ENCODE measurements at places on chromosomes 13 and 19. TPM values are rescaled to one million over a fixed set of nuclear protein-coding genes. Genes with fewer than 3 reads are reported as not detected.

ZNF563 gene
- 2.4 TPM for polyA plus RNA-seq

KASH5 gene
- polyA plus RNA-seq: 0.14 TPM

NPAS1 gene
- polyA plus RNA-seq: 2.1 TPM

LGALS4 gene
- 1.6 TPM for polyA plus RNA-seq

TUBA3C gene
- polyA plus RNA-seq: not detected

EFNA2 gene
- 2.3 TPM for polyA plus RNA-seq

DNA sequence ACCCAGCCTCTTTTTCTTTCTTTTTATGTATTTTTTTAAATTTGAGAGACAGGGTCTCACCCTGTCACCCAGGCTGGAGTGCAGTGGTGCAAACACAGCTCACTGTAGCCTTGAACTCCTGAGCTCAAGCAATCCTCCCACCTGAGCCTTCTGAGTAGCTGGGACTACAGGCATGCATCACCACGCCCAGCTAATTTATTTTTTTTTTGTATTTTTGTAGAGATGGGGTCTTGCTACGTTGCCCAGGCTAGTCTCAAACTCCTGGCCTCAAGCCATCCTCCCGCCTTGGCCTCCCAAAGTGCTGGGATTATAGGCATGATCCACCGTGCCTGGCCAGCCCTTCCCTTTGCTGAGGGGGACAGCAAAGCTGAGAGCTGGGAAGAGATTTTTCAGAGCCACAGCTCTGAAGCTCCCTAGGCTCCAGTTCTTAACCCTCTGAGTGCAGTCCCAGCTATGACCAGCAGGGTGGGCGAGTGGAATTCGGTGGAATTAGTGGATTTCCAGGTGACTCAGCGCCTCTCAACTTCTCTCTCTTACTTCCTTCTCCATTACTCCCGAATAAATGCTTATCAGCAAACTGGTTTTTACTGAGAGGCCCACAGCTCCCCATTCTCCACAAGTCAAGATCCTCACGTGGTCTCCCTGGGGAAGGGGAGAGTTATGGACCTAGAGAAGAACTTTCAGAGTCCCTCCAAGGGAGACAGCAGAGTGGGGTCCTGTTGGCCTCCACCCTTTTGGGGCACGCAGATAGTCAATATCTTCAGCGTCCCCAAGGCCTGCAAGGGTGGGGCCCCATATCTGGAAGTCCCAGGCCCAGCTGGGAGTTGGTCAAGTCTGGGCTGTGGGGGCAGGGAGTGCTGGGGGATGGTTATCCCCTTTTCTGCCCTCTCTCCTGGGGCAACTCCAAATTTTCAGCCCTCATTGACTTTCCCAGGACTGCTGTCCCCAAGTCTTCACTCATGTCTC, 1.2 kb downstream of the BLVRB start:
- peaks cover 20% of the 10 kb centered on the region for H3K27me3 ChIP-seq
- peak overlapping the region; percentile 83 for H3K27ac ChIP-seq
- peak overlapping the region; percentile 60 for H3K4me3 ChIP-seq
- peaks cover 27% of the 10 kb centered on the region for H3K4me1 ChIP-seq
- no peaks in the 10 kb centered on the region for H3K36me3 ChIP-seq

DNA sequence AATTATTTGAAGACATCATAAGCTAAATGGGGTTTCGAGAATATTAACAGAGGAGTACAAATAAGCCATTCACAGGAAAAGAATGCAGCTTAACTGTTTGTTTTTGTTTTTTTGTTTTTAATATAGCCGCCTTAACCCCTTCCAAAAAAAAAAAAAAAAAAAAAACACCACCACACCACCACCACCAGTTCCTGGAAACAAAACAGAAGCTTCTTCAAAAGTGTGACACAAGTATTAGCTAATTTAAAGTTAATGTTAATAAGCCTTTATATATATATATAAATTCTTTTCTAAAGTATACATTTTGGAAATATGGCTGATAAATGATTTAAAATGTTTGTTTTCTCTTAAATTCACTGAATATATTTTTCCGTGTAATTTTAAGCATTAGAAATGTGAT, 1.4 kb downstream of the RAP2A start:
- no peak for DNase-seq
- H3K4me3 ChIP-seq: peak overlapping the region; percentile 77
- peaks cover 12% of the 10 kb centered on the region for H3K36me3 ChIP-seq
- peaks cover 4% of the 10 kb centered on the region for H3K4me1 ChIP-seq

DNA sequence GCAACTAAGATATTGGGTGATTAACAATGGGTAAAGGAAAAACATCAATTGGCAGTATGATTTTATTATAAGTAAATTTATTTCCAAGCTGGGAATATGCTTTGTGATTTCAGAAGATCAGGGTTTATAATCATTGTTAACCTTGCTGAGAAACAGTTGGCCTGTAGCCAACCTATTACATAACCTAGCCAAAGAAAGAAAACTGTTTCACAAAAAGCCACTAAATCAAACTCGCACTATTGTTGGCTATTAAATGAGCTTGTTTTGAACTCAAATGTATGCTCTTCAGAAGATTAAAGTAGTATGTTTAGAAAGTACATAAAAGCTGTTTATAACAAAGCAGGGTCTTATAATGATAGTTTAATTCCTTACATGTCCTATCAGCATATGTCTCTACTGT, 151.7 kb downstream of the LHFPL6 start:
- H3K27ac ChIP-seq: peak overlapping the region; percentile 70
- H3K27me3 ChIP-seq: no peaks in the 10 kb centered on the region
- H3K4me3 ChIP-seq: no peak overlapping the region
- peaks cover 15% of the 10 kb centered on the region for H3K4me1 ChIP-seq
- H3K36me3 ChIP-seq: no peaks in the 10 kb centered on the region

- no peak overlapping the region for H3K4me3 ChIP-seq
- H3K4me1 ChIP-seq: no peaks in the 10 kb centered on the region
- no peaks in the 10 kb centered on the region for H3K27me3 ChIP-seq
These were observed 734.9 kb upstream of the PCDH9 start for GRCh38 chr13:67964986-67965385.

- no peak overlapping the region for H3K4me3 ChIP-seq
- H3K27me3 ChIP-seq: no peaks in the 10 kb centered on the region
- H3K27ac ChIP-seq: no peak overlapping the region
- H3K36me3 ChIP-seq: no peaks in the 10 kb centered on the region
These were observed 12.1 kb upstream of the NDFIP2 start for GRCh38 chr13:79468819-79469218.

- no peak overlapping the region for H3K4me3 ChIP-seq
- DNase-seq: no peak
- no peaks in the 10 kb centered on the region for H3K4me1 ChIP-seq
These were observed 321.0 kb downstream of the COG6 start for GRCh38 chr13:39976481-39976880.

DNA sequence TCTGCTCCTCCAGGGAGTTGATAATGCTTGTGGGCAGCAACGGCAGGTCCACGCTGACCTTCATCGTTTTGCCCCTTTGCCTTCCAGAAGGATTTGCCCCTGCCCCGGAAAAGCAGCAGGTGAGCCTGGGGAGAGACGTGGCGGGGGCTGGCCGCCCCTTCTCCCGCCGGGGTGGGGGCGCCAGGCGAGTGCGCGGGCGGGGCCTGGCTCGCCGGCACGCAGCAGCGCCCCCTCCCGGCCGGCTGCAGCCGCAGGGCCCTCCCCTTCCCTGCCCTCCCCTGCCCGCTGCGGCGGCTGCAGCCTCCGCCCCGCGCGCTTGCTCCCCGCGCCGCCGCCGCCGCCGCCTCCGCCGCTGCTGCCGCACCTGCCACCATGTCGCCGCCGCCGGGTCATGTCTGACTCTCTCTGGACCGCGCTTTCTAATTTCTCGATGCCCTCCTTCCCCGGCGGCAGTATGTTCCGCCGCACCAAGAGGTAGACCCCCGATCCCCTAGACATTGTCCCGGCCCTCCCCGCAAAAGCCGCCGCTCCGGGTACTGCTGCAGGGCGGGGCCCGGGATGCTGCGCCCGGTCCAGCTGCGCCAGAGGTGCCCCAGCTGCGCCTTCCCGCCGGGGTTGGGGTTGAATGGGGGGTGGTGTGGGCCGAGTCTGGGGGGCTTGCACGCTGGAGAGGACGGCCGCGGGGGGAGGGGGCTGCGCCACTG, at the start of gene MAST1:
TSS of gene MAST1 (plus strand) at position 334 of the 704 bp plus-strand sequence. CDS start at position 392, 58 bp downstream.
- H3K36me3 ChIP-seq: no peaks in the 10 kb centered on the region
- H3K4me1 ChIP-seq: peaks cover 18% of the 10 kb centered on the region
- no peak for DNase-seq
- H3K4me3 ChIP-seq: no peak within 1 kb of the TSS

DNA sequence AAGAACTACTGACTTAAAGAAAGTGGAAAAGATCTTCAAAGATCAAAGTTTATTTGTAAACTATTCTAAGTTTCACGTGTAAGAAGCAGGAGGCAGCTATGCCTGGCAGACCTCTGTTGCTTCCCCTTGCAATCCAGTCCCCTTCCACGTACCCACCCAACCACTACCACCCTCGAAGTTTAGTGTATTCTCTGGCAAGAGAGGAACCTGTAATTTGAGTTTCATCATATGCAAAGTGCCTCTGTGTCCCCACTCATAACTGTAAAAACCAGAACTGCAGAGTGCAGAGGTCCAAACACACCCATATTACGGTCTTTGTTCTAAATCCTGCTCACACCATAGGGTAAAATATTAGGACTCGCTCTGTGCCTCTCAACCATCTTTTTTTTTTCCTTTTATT, 75.8 kb upstream of the FRY start:
- H3K4me3 ChIP-seq: no peak overlapping the region
- H3K4me1 ChIP-seq: peaks cover 5% of the 10 kb centered on the region
- H3K27me3 ChIP-seq: no peaks in the 10 kb centered on the region
- DNase-seq: no peak
- H3K27ac ChIP-seq: no peak overlapping the region

- peak; percentile 29 for DNase-seq
- no peak overlapping the region for H3K27ac ChIP-seq
- H3K4me3 ChIP-seq: peak overlapping the region; percentile 40
- H3K27me3 ChIP-seq: peaks cover 66% of the 10 kb centered on the region
- H3K36me3 ChIP-seq: no peaks in the 10 kb centered on the region
These were observed 143.9 kb upstream of the ZNF536 start for GRCh38 chr19:30228113-30228834.

GRCh38 chr19:50300051-50300450, 29.1 kb downstream of the KCNC3 start:
- no peaks in the 10 kb centered on the region for H3K4me1 ChIP-seq
- H3K27me3 ChIP-seq: no peaks in the 10 kb centered on the region
- peaks cover 20% of the 10 kb centered on the region for H3K36me3 ChIP-seq
- no peak overlapping the region for H3K4me3 ChIP-seq

DNA sequence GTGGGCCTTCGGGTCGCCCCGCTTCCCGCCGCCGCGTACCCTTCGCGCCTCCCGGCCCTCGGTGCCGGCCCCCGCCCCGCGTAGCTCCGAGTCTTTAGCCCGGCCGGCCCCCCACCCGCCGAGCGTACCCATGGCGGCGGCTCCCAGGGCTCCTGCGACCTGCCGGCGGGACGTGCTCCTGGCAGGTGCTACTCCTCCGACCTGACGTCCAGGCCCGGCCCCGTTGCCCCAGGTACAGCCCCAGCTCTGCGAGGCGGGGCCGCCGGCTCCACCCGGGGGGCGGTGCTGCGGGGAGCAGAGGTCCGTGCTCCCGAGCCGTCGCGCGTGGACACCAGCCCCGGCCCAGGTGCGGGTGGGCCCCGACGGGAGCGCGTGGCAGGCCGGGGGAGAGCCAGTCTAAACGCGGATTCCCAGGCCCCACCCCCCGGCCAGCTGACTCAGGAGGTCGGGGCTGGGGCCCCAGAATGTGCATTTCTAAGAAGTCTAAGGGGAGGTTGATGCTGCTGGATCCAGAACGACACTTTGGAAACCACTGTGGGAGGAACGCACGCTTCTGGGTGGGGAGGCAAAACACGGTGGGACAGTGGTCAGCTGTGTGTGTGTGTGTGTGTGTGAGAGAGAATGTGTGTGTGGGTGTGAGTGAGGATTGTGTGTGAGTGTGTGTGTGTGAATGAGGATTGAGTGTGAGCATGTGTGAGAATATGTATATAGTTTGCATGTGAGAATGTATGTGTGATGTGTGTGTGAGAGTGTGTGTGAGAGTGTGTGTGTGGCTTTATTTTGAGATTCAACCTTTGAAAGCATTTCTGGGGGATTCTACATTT, at the start of gene SLC15A1:
TSS of gene SLC15A1 (minus strand) at position 206 of the 824 bp plus-strand sequence. CDS start at position 132, 74 bp downstream.
- H3K4me3 ChIP-seq: peak within 1 kb of the TSS; percentile 10
- no peaks in the 10 kb centered on the region for H3K36me3 ChIP-seq
- H3K4me1 ChIP-seq: peaks cover 14% of the 10 kb centered on the region
- peaks cover 42% of the 10 kb centered on the region for H3K27me3 ChIP-seq
- DNase-seq: no peak

DNA sequence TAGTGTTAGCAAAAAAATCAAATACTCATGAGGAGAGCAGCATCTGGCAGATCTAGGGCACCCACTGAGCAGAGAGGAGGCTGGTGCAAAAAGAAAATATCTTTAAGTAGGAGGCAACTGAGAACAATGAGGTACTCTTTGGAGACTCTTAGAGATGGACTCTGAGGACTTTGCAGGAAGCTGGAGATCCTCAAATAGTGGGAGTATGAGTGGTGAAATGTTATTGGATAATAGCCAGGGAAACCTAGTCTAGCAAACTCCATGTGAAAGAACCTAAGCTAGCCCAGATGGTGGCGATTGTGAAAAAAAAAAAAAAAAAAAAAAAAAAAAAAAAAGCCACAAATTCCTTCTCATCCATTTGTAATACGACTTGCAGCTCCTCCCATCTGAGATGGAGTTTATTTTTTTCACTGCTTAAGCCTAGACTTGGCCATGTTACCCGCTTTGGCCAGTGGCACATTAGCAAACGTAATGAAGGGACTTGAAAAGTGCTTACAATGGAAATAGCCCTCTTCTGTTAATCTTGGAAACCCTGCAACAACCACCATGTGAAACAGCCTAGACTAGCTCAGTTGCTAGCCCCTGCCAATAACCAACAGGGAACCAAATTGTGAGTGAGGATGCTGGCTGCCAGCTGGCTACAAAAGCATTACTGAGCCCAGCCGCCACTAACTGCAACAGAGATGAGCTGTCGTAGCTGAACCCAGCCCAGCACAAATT, 476.2 kb downstream of the KLF12 start:
- DNase-seq: peak; percentile 88
- no peak overlapping the region for H3K27ac ChIP-seq
- peaks cover 3% of the 10 kb centered on the region for H3K4me1 ChIP-seq
- H3K4me3 ChIP-seq: no peak overlapping the region

DNA sequence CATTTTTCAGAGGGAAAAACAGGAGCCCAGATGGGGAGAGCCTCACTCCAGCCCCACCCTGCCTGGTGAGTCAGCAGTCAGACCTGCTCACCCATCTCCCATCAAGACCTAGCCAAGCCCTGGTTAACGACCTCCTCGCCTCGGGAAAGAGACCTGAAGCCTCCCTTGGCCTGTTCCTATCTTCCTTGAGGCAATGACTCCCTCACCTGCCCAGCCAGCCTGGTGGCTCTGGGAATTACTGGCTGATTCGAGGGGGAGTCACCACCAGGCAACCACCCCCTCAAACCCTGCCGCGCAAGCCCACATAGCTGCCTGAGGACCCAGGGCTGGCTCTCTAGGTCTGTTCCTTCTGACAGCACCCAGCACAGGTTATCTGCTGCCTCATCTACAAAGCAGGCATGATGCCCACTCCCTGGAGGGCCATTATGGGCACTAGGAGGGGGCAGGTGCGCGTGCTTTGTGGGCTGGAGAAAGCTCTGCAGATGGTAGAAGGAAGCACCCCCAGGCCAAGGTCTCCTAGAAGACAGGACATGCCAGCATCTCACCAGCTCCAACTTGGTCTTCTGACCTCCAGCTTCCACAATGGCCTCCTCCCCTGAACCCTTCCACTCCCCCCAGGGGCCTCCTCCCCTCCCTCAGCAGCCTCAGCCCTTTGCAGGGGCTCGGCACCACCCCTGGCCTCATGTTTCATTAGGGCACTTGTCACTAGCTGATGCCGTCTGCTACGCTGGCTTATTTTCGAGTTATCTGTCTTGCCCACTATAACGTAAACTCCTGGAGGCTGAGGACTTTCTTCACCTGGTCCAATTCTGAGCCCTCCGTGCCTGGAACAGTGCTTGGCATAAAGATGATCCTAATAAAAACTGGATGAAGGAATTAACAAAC, 10.4 kb downstream of the DEDD2 start:
- H3K4me1 ChIP-seq: peaks cover 4% of the 10 kb centered on the region
- DNase-seq: no peak
- peaks cover 65% of the 10 kb centered on the region for H3K36me3 ChIP-seq
- no peak overlapping the region for H3K4me3 ChIP-seq

All from muscle of leg (tissue), 16 donors.